M059J (cell line): ENCODE measurements at places on chromosomes 4 and X. TPM values are rescaled to one million over a fixed set of nuclear protein-coding genes. Genes with fewer than 3 reads are reported as not detected.
A peak's percentile ranks its signal among the peaks of the same experiment; 100 is the strongest.

Gene FAAH2
- total RNA-seq = 0.17 and 0.69 TPM in 2 replicates

Gene CENPVL1
- not detected in 2 replicates for total RNA-seq

Gene HS3ST1
- not detected in 2 replicates for total RNA-seq

Gene GAGE13
- not detected in 2 replicates for total RNA-seq

DNA sequence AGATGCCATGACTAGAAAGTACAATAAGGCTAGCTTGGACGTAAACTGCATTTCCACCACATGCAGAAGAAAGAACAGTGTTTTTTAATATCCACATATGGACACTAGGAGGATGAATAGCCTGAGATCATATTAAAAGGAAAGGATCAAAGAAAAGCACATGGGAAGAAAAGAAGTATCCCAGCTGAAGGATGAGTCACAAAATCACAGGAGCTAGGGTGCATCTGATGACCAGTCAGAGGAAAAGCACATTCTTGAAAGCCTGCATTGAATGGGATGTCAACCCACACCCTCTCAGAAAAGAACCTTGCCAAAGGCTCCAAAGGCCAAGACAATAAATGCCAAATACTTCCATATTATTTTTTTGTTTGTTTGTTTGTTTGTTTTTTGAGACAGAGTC lies 56.8 kb upstream of the PRDX4 start:
- DNase-seq = peak; percentile 1

DNA sequence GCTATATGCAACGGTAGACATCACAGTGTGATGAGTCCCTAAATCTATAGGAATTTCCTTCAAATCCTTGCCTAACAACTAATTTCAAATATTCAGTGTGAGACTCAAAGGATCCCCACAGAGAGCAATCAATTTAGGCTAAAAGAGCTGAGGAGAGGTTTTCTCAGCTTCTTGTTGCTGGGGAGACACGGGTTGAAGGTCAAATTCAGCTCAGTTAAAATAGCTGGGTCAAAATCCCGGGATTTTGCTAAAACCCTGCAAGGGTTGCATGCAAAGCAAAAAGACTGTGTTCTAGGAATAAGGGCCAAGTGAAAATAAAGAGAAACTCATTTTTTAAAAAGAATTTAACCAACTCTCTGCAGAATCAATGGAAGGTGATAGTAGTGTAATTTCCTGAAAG lies 1073.4 kb downstream of the NLGN4X start:
- no peak for DNase-seq

DNA sequence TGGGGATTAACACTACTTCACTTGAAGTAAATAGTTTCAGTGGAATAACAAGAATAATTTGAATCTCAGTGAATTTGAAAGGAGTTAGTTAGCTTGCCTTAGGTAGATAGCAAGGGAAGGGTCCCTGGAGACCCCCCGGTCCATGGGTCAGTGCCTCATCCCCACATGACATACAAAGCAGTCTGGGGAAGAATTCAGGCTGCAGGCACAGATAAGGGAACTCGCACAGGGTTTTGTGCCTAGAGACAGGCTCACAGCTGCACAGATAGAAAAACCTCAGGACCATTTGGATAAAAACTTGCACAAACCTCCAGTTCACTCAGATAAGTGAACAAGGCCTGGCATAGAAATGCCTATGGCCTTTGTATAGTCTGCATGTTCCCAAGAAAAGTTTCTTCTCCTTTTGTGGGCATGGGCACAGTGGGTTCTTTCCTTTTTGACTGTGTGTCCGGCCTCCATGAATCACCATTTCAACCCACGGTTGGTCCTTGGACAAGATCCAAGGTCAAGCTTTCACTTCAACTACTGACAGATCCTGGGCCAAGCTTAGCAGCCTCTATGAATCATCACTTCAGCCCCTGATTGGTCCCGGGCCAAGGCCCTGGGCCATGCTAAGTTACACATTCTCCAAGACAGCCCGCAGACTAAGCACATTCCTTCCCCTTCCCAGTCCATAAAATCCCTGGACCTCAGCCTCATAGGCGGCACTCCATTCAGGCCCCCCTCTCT lies 108.3 kb upstream of the KLHL4 start:
- peak; percentile 84 for DNase-seq

- no peak for DNase-seq
Observed at GRCh38 chrX:48736878-48737212, 24.7 kb upstream of the GLOD5 start.

GRCh38 chr4:154623995-154624394 lies 11.5 kb upstream of the FGG start:
- no peak for DNase-seq

- DNase-seq = peak; percentile 72
Observed at GRCh38 chrX:132491191-132491590, 2.4 kb upstream of the MBNL3 start.

- DNase-seq = no peak
Observed at GRCh38 chr4:99356992-99357391, 4.4 kb upstream of the ADH1C start.

- no peak for DNase-seq
Observed at GRCh38 chr4:145045180-145045579, 52.8 kb downstream of the ANAPC10 start.

DNA sequence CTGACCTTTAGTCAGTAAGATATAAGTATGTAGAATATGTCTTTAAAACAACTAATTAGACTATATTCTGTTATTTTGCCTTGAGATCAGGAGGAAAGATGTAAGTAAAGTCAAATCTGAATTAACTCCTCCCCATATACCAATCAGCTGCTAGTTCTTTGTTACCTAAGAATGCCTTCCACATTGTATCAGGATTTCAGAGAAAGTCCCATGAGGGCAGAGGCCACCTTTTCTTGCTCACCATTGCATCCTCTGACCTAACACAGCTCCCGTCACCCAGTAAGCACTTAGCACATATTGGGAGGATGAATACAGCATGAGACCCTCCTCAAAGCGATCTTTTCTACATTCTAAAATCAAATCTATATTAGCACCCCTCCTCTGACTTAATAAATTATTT lies 87.0 kb downstream of the COL25A1 start:
- no peak for DNase-seq

DNA sequence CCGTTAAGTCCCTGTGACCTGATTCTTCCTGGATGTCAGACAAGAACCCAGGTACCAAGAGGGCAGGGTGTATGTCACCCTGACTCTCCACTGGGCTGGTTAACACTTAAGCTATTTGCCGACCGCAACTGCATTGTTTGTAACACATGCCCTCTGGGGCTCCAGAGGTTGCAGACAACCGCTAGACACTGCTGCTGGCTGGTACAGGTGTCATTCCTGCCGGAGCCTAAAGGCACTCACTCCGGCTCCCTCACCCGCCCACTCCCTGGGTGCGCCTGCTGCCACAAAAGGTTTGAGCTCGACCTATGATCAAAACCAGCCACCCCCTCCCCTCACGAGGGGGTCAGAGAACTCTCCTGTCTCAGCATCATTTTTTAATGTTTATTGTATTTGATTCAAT lies 208.2 kb downstream of the FAT4 start:
- DNase-seq = no peak

DNA sequence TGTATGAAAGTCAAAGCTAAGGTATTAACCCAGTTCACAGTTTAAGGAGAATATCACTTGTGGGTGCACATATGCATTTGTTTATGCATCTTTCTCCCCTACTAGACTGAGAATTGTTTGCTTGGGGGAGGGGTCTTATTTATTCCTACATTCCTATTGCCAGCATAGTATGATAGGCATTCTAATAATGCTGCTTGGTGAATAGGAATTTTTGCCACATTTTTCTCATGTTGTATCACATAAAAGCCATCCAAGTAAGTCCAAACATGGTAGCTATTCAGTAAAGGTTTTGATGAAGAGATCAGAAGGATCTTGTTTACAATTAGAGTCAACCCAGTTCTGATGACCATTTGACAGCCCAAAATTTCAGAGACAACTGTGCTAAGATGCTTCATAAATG lies 48.6 kb downstream of the ASB9 start:
- peak; percentile 45 for DNase-seq

- no peak for DNase-seq
Observed at GRCh38 chrX:30679369-30679768, 26.1 kb downstream of the GK start.

DNA sequence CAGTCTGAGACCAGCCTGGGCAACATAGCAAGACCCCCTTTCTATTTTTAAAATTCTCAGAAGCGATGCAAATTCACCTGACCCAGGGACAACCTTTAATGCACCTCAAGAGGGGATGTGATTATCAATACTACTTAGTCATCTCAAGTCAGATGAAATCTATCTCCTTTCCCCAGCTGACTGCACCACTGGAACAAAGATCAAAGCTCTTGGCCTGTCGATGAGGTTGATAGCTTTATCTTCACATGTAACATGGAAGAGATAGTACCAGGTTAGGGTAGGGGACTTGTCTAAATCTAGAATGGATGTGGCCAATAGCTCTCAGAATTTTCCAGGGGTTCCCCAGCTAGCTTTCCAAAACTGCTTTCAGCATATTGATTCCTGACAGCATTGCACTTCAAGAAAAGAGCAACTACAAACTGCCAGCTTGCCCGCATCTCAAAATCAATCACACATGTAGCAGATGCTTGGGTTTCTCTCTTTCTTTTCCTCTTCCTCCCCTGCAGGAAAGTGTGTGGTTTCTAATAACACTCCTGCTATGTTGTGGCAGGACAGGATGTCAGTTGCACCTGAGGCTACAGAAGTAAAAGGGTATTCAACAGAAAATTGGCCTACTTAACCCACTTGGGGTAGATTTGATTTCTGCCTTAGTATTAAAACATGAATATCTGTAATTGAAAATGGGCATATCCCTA lies 12.2 kb upstream of the TMEM164 start:
- no peak for DNase-seq

GRCh38 chrX:112473654-112474053 lies 206.1 kb downstream of the LHFPL1 start:
- no peak for DNase-seq
